Fibroblast of lung (primary cell): ENCODE measurements at places on chromosomes 7 and 10. TPM values are rescaled to one million over a fixed set of nuclear protein-coding genes. Genes with fewer than 3 reads are reported as not detected.

- H3K36me3 ChIP-seq, result peaks cover 4% of the 10 kb centered on the region
- DNase-seq, result peak; percentile 35
- H3K27me3 ChIP-seq, result no peaks in the 10 kb centered on the region
- H3K27ac ChIP-seq, result no peak overlapping the region
- H3K4me3 ChIP-seq, result no peak overlapping the region
Observed at GRCh38 chr10:125025341-125025740, 83.4 kb downstream of the ZRANB1 start.

GRCh38 chr7:17773289-17773626, 167.0 kb downstream of the SNX13 start:
- peaks cover 9% of the 10 kb centered on the region for H3K4me1 ChIP-seq
- H3K4me3 ChIP-seq, result no peak overlapping the region
- H3K27ac ChIP-seq, result no peak overlapping the region
- peak; percentile 92 for DNase-seq

DNA sequence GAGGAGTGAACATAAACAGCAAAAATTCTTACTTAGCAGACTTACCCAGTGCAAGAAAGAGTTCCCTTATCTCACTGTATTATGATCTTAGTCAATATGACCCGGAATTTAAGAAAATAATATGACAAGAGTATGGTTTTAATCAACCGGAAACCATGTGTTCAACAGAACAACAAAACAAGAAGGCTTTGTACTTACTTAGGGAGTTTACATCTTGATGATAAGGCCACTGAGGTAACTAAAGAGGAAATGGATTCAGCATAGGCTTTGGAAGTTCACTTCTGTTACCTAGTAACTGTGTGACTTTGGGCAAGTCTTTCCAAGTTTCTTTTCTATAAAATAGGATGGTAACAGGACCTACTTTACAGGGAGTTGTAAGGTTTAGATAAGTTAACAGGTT, 7.4 kb upstream of the FAS start:
- DNase-seq, result no peak
- H3K27me3 ChIP-seq, result no peaks in the 10 kb centered on the region
- no peaks in the 10 kb centered on the region for H3K36me3 ChIP-seq
- H3K27ac ChIP-seq, result no peak overlapping the region

DNA sequence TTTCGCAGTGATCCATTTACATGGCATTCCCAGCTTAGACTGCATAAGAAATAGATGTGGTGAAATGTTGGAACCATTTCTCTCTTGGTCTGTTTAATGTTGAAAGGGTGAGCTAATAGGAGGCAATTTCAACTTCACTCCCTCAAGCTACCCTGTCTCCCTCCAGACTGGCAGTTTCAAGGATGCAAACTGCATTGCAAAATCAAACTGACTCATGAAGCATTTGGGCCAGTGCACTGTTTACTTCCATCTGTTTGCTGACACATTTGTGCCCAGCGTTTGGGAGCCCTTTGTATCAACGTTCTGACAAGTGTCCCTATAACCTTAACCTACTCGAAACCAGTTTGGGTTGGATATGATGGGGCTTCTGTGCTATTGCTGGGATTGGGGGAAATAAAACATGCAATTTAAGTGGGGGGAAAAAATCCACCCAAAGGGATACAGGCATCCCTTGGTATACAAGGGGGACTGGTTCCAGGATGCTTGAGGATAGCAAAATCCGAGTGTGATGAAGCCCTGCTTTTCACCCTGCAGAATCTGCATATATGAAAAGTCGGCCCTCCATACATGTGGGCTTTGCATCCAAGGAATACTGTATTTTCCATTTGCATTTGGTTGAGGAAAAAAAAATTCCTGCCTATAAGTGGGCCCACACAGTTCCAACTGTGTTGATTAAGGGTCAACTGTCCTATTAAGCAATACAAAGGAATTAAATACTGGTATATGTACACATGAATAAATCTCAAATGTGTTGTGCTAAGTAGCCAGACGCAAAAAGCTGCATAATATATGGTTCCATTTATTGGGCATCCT, 15.6 kb downstream of the RHEB start:
- peaks cover 8% of the 10 kb centered on the region for H3K4me1 ChIP-seq
- H3K36me3 ChIP-seq, result no peaks in the 10 kb centered on the region
- no peak overlapping the region for H3K27ac ChIP-seq
- no peak overlapping the region for H3K4me3 ChIP-seq
- H3K27me3 ChIP-seq, result no peaks in the 10 kb centered on the region

DNA sequence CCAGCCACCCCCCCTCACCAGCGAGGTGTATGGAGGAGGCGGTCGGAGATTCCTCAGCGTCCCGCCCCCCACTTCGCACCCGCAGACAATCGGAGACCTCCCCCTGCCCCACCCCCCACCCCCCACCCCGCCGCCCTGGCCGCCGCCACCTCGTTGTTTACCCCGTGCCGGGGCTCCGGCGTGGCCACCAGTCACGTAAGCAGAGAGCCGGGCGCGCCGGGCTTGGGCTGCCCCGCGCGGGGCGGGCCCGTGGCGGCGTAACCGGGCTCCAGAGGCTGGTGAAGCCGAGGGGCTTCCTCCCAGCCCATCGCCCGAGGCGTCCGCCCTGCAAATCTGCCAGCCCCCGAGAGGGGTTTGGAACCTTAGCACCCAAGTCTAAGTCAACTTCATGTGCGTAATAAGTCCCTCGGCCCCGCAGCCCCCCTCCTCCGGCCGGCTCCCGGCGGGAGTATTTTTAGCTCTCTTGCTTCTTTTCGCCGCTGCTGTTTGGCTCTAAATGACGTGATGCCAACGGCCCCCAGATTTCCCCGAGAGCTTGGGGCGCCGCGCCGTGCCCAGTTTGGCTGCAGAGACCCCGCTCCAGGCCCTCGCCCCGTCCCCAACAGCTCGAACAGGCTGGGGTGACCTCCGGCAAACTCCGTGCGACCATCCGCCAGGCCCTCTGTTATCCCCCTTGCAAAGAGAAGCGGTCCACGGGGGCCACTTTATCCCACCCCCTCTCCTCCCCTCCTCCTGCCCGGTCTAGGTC, 2.7 kb downstream of the MXI1 start:
- H3K27ac ChIP-seq, result peak overlapping the region; percentile 85
- peak overlapping the region; percentile 80 for H3K4me3 ChIP-seq
- no peaks in the 10 kb centered on the region for H3K36me3 ChIP-seq
- peaks cover 2% of the 10 kb centered on the region for H3K4me1 ChIP-seq
- peak; percentile 29 for DNase-seq

GRCh38 chr10:95168694-95169093, 25.3 kb upstream of the ACSM6 start:
- no peaks in the 10 kb centered on the region for H3K27me3 ChIP-seq
- H3K36me3 ChIP-seq, result no peaks in the 10 kb centered on the region
- no peak for DNase-seq

- H3K4me1 ChIP-seq, result no peaks in the 10 kb centered on the region
- H3K27ac ChIP-seq, result no peak overlapping the region
- H3K36me3 ChIP-seq, result no peaks in the 10 kb centered on the region
- H3K4me3 ChIP-seq, result no peak overlapping the region
Observed at GRCh38 chr7:70154521-70155180, 556.4 kb downstream of the AUTS2 start.

DNA sequence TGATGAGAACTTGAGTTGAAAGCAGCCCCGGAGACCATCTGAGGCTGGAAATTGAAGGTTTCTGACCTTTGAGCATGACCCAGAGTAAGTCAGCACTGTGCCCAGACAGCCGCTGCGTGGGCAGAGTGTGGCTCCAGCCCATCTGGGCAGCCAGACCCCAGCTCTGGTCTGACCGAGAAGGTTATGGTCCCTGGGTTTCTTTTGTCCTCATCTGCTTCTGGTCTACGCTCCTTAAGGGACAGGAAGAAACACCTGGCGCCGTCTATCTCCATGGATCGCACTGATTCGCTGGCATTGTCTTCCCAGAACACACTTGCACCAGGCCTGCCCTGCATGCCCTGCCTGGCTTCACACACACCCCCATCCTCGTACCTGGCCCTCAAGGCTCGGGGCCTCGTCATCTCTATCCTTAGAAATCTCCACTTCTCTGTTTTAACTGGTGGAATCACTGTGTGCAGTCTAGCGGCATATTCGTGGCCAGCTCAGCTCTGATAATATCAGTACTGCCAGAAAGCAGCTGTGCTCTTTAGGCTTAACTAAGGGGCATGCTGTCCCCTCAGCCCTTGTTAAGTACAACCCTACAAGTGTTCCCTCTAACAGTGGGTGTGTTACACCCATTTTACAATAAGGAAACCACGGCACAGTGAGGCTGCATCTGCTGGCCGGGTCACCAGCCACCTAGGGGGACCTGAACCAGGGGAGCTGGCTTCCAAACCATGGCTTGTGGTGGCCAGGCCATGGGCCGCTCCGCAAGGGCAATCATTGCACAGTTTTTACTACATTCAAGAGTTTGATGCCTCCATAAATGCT, 127.7 kb downstream of the ADCY1 start:
- no peaks in the 10 kb centered on the region for H3K27me3 ChIP-seq
- DNase-seq, result no peak
- no peaks in the 10 kb centered on the region for H3K36me3 ChIP-seq
- H3K27ac ChIP-seq, result no peak overlapping the region

GRCh38 chr10:101280511-101280910, 51.2 kb upstream of the LBX1 start:
- no peaks in the 10 kb centered on the region for H3K36me3 ChIP-seq
- no peak overlapping the region for H3K4me3 ChIP-seq
- peaks cover 39% of the 10 kb centered on the region for H3K27me3 ChIP-seq
- H3K27ac ChIP-seq, result no peak overlapping the region
- no peak for DNase-seq

DNA sequence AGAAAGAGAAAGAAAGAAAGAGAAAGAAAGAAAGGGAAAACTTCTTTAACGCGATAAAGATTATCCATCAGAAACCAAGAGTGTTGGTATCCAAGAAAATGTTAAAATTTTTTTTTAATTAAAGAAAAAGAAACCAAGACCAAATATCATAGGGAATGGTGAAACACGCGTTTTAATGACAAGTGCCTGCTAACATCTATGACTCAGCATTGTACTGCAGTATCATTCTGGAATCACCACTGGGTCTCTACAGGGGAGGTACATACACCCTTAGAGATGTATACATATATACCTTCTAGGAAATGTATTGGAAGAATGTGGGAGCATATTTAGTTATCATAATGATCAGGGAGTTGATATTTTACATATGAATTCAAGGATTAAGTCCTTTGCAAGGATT, 32.1 kb upstream of the PIK3AP1 start:
- no peaks in the 10 kb centered on the region for H3K4me1 ChIP-seq
- no peak for DNase-seq
- H3K36me3 ChIP-seq, result no peaks in the 10 kb centered on the region
- H3K27ac ChIP-seq, result no peak overlapping the region
- H3K4me3 ChIP-seq, result no peak overlapping the region

DNA sequence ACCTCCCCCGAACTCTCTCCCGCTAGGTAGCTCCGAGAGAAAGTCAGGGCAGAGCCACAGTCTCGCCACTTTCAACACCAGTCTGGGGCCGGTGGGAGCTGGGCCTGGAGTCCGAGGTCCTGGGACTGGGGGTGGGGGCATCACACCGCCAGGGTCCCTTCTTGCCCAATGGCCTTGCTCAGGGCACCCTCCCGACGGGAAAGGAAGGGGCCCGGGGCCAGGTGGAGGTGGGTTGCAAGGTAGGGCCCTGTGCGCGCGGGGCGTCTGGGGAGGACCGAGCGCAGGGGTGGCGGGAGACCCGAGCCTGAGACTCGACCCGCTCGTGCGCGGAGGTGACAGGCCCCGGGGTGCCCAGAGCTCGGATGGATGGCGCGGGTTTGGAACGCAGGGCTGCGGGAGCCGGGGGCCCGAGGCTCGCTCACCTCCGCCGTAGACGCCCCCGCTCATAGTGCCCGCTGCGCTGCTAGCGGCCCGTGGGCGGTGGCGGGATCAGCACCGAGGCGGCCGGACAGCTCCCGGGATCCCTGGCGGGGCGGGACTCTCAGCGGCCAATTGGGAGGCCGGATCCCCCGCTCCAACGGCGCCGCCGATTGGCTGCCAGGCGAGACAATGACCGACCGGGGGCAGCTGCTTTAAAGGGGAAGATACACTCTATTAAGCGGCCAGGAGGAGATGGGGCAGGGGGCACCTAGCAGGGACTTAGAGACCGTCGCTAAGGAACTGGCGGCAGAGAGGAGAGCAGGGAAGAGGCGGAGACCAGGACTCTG, at the start of gene ACTL6B:
Gene ACTL6B, minus strand, starts transcription at position 541 of the 767 bp plus-strand sequence. Its CDS starts 94 bp downstream, at position 447.
- no peak within 1 kb of the TSS for H3K4me3 ChIP-seq
- H3K36me3 ChIP-seq, result no peaks in the 10 kb centered on the region
- peaks cover 11% of the 10 kb centered on the region for H3K27me3 ChIP-seq
- H3K27ac ChIP-seq, result no peak within 1 kb of the TSS

GRCh38 chr10:72016608-72017300, 52.6 kb downstream of the CHST3 start:
- no peaks in the 10 kb centered on the region for H3K27me3 ChIP-seq
- DNase-seq, result no peak
- H3K4me3 ChIP-seq, result no peak overlapping the region

DNA sequence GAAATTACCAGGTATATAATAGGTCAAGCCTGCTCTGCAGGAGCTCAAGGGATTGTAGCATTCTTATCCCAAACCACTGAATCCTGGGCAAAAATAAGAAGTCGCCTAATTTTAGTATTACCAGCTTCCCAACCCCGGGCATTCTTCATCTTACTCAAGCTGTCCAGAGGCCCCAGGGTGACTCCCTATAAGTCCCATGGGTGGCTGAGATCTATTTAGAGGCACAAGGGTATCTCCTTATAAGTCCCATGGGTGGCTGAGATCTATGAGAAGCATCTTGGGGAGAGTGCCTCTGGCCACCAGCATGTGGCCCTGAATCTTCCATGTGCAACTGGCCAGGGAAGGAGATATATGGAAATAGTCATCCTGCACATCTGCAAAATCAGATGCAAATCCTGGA, 38.9 kb downstream of the PRSS2 start:
- H3K4me1 ChIP-seq, result no peaks in the 10 kb centered on the region
- no peak overlapping the region for H3K4me3 ChIP-seq
- no peaks in the 10 kb centered on the region for H3K36me3 ChIP-seq
- DNase-seq, result no peak
- no peak overlapping the region for H3K27ac ChIP-seq

GRCh38 chr10:114720685-114721278, 62.7 kb upstream of the ABLIM1 start:
- no peaks in the 10 kb centered on the region for H3K36me3 ChIP-seq
- no peak overlapping the region for H3K4me3 ChIP-seq
- H3K27me3 ChIP-seq, result no peaks in the 10 kb centered on the region
- no peak for DNase-seq
- no peaks in the 10 kb centered on the region for H3K4me1 ChIP-seq
- H3K27ac ChIP-seq, result no peak overlapping the region

Gene MACC1
- 0.26 and 0.33 TPM in 2 replicates for total RNA-seq

Gene PAPOLB
- total RNA-seq, result under 0.01 TPM in 2 replicates

Gene PPP1R3C
- total RNA-seq, result 94.5 and 125 TPM in 2 replicates

Gene PNLIPRP2
- total RNA-seq, result not detected in 2 replicates

Gene LRRC18
- under 0.01 and 0.66 TPM in 2 replicates for total RNA-seq

Gene MYL10
- not detected in 2 replicates for total RNA-seq

Gene FGFR2
- total RNA-seq, result under 0.01 and 0.17 TPM in 2 replicates

Gene CFAP69
- 6.2 and 7.1 TPM in 2 replicates for total RNA-seq

Gene C10orf62
- total RNA-seq, result not detected in 2 replicates

Gene CADPS2
- 32.2 and 40.8 TPM in 2 replicates for total RNA-seq

Gene TUBGCP2
- 51.6 and 60.8 TPM in 2 replicates for total RNA-seq

Gene PTPRE
- total RNA-seq, result 1.0 and 1.8 TPM in 2 replicates

Gene TMEM139
- total RNA-seq, result under 0.01 TPM in 1 of 2 replicates, not detected in the other

Gene CCDC136
- total RNA-seq, result 4.9 and 12.1 TPM in 2 replicates
